Activated CD4-positive, alpha-beta T cell treated with anti-CD3 and anti-CD28 coated beads, Interleukin-2, Interleukin-6, amounts not matched to agents 100 ng/mL and 50 ng/mL, durations not matched to agents 16 hours and 8 hours (primary cell): ENCODE measurements at places on chromosomes 11 and 22.

- DNase-seq, result no peak
Observed at GRCh38 chr11:68936676-68937620, 33.3 kb downstream of the IGHMBP2 start.

GRCh38 chr11:122494221-122494620 lies 161.3 kb upstream of the UBASH3B start:
- DNase-seq, result no peak

GRCh38 chr22:37480387-37481346 lies 5.5 kb downstream of the MFNG start:
- DNase-seq, result no peak

DNA sequence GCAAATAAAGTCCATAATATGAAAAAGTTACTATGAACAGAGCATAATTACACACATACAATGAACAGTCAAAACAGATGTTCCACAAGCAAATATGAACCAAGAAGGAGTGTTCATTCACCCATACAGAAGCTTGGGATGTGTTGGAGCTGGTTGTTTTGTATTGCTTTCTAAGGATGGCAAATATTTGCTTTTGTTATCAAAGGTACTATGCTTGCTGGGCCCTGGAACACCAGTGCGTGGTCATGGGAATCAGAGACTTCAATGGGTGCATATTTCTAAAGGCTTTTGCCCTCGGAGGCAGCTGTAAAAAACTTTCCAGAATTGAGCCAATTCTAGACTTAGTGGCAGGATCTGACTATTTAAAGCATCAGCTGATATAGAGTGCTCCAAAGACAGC lies 85.1 kb downstream of the BARX2 start:
- no peak for DNase-seq

DNA sequence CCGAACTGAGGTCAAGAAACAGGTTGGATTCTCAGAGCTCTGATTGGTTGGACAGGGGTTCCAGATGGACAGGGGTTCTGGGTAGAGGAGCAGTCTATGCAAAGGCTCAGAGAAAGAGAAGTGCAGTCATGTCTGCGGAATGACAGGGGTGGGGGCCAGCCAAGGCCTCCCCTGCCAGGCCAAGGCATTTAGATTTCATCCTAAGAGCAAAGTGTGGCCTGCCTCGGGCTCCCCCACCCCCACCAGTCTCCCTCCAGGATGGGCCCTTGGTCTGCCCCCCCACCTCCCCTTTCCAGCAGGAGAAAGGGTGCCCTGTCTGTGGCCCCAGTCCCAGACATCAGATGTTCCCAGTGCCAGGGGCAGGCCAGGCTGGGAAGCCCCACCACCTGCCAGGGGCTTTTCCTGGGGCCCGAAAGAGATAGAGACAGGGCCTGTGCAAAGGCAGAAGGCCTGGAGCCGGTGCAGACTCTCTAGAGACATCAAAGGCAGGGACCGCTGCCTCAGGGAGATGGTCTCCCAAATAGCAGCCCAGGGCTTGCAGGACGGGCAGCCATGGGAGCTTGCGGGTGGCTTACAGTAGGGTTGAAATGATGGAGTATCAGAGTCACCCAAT lies 9.4 kb downstream of the SUSD2 start:
- DNase-seq, result no peak

DNA sequence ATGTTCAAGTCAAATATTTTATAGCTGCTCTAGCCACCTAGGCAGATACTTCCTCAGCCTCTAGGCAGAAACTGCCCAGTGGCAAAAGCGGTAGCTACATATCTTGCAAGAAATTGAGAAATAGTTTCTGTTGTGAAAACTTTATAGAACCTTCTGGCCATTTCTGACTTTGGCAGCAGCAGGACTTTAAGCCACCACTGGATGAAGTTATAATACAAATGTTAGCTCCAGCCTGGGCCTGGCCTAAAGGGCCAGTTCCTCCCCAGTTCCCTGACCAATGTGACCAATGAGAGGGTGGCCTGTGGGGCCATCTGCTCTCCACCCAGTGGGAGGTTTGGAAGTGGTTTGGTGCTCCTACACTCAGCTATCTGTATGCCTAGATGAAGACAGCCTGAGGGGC lies 254.0 kb upstream of the NARS2 start:
- DNase-seq, result no peak

DNA sequence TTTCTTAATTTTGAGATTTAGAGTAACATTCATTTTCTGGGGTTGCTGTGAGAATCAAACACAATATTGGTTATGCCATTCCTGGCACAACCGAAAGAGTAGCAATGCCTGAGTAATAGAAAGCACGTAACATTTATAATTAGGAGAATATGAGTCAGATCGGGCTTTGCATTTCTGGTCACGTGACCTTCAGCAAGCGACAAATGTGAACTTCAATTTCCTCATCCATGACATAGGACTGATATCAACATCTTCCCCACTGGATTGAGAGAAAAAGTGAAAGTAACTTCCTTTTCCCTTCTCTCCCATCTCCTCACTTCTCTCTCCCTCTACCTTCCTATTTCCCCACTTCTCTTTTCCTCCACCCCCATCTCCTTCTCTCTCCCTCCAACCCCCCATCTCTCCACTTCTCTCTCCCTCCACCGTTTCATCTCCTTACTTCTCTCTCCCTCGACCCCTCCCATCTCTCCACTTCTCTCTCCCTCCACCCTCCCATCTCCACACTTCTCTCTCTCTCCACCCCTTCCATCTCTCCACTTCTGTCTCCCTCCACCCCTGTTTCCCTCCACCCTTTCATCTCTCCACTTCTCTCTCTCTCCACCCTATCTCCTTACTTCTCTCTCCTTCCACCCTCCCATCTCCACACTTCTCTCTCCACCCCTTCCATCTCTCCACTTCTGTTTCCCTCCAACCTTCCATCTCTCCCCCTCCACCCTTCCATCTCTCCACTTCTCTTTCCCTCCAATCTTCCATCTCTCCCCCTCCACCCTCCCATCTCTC lies 33.5 kb upstream of the CAT start:
- DNase-seq, result peak; percentile 49

DNA sequence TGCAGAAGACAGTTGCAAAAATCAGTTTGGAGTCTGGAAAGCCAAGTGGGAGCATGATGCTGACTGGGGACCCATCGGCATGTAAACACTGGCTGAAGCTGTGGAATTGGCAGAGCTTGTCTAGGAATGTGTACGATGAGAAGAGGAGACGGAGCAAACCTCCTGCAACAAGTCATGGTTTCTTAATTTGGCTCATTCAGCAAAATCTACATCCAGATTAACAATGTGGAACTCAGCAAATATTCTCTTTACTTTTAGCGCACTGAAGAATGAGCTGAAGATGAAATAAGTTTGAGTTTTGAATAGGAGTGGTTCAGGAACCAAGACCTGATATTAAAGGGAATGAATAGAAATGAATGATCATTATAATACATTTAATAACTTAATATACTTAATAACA lies 26.6 kb downstream of the RASSF10 start:
- DNase-seq, result no peak

DNA sequence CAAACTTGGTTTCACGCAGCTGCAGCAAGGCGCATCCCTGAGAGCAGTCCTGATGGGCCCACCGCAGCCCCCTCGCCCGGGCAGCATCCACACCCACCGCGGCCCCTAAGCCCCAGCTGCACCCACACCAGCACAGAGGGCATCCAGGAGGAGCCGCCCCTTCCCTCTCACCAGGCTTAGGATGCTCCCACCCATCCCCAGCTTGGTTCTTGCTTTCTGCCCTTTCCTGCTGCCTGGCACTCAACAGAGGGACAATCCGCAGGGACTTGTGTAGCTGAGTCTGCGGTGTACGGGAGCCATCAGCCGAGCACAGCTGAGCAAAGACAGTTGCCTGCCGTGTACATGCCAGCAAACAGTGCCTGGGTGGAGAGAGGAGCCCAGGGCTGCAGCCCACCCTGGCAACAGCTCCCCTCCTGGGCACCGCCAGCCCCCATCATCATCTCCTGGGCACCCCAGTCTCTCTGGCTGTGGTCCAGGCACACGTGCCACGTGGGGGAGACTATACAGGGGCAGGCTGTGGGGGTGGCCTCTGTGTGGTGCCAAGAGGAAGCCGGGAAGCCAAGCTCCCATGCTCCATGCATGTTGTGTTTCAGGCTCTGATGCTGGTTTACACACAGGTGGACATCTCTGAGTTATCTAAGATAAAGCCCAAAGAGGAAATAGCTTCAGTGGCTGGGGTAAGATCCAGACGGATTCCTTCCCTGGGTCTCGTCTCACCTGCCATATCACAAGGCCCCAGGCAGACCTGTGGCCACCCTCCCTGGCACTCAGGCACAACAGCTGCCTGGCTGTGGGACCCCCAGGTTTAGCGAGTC lies 36.0 kb upstream of the GNB1L start:
- DNase-seq, result no peak

DNA sequence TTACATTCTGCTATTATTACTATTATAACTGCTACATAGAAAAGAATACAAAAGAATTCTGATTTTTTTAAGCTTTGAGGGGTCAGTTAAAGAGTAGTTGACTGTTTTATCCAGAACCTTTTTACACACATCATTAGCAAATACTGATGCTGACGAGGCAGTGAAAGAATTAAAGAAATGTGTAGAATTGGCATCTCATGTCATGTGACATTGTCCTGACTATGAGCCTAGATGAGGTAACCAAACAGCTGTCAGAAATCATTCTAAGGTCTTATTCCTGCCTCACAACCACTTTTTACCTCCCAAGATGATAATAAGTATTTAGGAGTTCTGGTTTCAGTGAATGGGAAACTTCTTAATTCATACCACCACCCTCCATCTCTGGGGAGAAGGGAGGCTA lies 121.0 kb downstream of the SLC1A2 start:
- DNase-seq, result no peak

GRCh38 chr11:10818594-10818993 lies 9.9 kb upstream of the EIF4G2 start:
- DNase-seq, result no peak

GRCh38 chr11:119666463-119667131 lies 62.4 kb downstream of the NECTIN1 start:
- DNase-seq, result peak; percentile 72

- DNase-seq, result no peak
Observed at GRCh38 chr11:128294671-128295050, 292.7 kb downstream of the ETS1 start.

DNA sequence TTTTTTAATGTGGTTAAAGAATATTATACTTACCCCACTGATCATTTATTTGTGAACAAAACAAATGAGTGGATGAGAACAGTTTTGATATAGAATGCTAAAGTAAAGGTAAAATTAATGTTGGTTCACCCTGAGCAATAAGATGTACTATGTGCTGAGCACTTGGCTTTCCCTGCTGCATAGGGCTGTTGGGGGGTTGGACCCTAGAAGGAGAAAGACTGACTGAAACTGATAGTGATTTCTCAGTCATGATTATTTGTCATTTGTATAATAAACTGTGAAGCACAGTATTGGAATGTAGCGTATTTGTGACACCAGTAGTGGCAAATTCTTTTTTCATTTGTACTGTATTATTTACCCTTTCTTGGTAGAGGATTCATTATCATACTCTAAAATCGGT lies 63.3 kb downstream of the PRMT3 start:
- DNase-seq, result peak; percentile 23

DNA sequence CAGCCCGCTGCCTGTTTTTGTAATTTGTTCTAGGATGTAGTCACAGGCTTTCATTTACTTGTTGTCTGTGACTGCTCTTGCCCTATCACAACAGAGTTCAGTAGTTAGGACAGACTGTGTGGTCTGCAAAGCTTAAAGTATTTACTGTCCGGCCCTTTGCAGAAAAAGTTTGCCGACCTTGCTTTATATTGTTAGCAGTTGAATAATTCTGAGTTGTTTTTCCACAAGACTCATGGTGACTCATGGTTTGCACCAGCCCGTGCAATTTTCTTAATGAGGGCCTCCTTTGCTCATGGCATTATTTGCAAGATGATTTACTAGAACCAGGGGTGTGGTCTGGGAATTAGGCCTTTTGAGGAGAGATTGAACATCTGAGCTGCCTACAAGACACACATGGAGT lies 110.6 kb downstream of the SCN3B start:
- DNase-seq, result no peak

- no peak for DNase-seq
Observed at GRCh38 chr11:47857892-47858543, 9.9 kb upstream of the NUP160 start.

- peak; percentile 45 for DNase-seq
Observed at GRCh38 chr11:125591649-125592304, 875 bp upstream of the STT3A start.

GRCh38 chr11:30317030-30317429 lies 5.9 kb upstream of the ARL14EP start:
- no peak for DNase-seq

- no peak for DNase-seq
Observed at GRCh38 chr11:9253086-9253485, 12.1 kb downstream of the DENND5A start.

DNA sequence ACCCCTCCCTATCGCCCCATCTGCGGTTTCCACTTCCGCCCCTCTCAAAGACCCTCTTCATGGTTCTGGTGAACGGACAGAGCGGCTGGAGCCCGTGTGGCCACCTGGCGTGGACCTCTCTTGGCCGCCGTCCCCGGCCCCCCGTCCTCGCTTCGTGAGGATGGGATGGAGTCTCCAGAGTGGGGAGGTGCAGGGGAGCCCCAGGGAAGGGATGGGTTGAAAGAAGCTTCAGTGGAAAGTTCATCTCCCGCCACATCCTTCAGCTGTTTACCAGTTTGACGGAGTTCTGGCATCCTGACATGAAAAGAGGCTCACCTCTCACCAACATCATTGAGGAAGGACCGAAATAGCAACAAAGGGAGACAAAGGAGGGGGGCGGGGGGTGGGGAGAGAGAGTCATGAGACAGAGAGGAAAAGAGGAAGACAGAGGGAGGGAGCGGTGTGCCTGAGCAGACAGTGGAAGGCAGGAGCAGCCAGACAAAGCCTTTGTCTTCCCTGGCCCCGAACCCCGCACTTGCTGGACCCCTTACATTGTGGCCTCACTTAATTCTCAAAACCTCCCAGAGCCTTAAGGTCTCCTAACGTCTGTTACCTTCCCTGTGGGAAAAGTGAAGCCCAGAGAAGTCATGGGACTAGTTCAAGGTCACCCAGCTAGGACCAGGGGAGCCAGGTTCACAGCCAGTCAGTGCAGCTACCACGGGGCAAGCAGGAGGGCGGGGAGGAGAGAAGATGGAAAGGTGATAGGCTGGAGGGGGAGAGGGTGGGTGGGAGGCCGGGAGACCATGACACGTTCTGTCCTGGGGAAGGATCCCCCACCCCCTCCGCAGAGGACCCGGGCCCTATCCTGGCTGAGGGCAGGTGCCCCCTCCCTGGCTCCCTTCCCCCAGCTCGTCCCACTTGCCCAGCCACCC lies 54.9 kb downstream of the CD6 start:
- DNase-seq, result peak; percentile 67

- no peak for DNase-seq
Observed at GRCh38 chr11:10941871-10942270, 84.0 kb upstream of the ZBED5 start.

DNA sequence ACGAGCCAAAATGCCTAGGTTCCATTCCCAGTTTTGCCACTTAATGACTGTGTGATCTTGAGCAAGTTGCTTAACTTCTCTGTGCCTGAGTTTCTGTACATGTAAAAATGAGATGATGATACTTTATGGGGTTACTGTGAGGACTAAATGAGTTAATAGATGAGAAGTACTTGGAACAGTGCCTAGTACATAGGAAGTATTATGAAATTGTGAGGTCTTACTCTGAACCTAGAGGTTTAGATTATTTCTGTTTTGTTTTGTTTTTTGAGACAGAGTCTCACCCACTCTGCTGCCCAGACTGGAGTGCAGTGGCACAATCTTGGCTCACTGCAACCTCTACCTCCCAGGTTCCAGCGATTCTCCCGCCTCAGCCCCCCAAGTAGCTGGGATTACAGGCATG lies 227.0 kb upstream of the POU2AF2 start:
- DNase-seq, result no peak

- peak; percentile 89 for DNase-seq
Observed at GRCh38 chr11:87352759-87353707, 315.3 kb downstream of the TMEM135 start.

- no peak for DNase-seq
Observed at GRCh38 chr11:67372993-67373647, at the start of gene CLCF1. Gene CLCF1, minus strand, starts transcription at chr11:67373598. Its CDS starts 59 bp downstream, at chr11:67373539.
